Renal pelvis (tissue), 12 donors: ENCODE measurements at places on chromosomes 16 and 17.

DNA sequence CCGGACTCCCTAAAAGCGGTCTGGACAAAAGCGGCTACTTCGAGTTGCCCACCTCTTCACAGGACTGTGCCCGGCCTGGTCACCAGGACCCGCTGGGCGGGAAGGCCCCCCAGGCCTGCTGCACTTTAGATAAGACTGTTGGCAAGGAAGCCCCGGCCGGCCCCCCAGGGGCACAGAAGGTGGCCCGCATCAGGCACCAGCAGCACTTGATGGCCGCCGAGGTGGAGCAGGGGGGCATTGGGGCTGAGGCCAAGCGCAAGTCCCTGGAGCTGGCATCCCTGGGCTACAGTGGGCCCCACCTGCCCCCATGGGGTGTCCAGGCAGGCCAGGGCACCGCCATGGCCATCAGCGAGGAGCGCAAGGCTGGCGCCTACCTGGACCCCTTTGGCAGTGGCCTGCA, 47.5 kb downstream of the BAHCC1 start:
- no peak for DNase-seq

GRCh38 chr16:46973996-46974324, 486 bp upstream of the DNAJA2 start:
- DNase-seq = no peak

DNA sequence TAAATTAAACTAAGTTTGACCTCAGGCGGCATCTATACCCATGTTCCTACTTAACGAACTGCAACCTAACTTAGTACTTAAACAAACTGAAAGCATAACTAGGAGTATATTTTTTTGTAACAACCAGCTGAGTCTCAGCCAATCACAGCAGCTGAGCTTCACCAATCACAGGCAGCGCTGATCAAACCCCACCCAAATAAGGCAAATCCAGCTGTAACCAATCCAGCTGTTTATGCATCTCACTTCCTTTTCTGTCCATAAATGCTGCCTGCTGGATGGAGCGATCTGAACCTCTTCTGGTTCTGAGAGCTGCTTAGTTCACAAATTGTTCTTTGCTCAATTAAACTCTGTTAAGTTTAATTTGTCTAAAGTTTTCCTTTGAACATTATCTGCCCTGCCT, 131.3 kb downstream of the PMP22 start:
- no peak for DNase-seq

DNA sequence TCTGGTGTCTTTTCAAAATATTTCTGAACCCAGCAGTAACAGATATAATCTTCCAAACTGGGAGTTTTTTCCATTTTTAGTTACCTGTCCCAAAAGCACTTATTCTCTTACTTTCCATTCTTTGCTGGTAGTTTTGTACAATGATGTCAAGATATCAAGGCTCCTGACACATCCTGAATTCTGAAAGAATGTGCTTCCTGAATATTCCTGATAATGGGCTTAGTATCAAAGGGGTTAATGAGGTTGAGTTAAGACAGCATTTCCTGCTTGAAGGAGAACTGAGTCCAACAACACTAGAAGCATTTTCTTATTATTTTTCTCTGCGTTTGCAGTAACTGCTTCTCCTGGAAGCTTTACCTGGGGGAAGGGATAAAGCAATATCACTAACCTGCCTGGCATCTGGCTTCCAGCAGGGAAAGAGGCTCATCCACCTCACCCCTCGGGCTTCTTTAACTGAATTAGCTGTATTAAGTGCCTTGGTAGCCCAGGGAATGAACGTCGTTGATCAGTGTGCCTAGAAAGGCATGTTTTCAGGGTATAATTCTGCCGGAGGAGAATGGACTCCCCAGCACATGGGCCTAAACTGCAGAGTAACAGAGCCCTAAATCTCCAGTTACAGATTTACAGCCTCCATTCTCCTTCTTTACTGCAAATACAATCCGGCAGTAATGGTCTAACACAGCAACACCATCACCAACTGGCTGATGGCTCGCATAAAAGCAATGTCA, 134.4 kb downstream of the SNX11 start:
- no peak for DNase-seq

DNA sequence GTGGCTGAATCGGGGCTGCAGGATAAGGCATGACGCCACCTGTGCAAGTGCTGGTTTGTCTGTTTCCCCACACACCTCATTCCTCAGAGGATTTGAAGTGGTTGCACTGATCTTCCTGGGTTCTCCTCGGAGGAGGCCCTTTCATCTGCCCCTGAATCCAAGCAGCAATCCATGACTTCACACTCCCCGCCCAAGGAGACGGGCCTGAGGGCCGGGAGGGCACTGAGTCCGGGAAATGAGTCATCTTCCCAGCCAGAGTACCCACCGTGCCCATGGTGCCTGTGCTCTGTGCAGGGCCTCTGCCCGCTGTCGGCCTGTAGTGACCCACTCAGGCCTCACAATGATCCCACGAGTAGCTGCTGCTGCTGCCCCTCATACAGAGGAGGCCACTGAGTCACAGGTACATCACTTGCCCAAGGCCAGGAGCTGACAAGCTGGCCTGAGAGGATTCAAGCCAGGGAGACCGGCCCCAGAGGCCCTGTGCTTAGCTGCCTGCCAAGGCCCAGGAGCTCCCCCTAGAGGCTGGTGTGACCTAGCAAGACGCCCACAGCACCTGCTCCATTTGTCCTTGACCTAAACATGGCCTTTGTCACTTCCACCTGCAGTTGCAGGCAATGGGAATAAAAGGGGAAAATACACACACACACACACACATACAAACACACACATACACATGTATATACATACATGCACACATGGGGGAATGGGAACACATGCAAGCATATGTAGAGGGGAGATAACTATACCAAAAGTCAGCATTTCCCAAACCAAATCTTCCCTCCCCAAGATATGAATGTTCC, 240.0 kb downstream of the C16orf95 start:
- DNase-seq = no peak

DNA sequence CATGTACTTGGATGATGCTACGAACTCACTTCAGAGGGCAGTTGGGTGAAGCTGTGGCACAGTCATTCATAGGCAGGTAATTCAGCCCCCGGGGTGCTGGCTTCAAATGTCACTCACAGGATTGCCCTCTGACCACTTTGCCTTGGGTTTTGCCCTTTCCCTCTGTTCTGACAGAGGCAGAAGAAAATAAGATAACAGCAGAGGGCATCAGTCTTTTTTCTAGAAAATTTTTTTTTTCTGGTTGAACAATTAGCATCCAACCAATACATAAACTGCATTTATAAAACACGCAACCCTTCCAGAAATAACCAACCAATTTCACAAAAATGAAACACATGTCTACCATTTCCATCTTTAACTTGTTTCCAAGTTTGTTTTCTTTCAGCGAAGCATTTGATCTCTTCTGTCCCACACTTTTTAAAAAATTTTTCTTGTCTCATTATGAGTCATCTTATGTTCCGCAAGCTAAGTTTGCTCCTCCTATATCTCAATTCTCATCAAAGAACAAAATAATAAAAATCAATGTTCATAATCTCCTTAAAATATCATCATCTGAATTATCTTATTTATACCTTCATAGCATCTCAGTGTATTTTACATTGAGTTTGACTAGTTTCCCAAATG, 15.6 kb downstream of the NACA2 start:
- DNase-seq = no peak

GRCh38 chr16:22969567-22969966, 155.6 kb downstream of the HS3ST2 start:
- DNase-seq = no peak

GRCh38 chr17:67836205-67836987, 11.1 kb downstream of the BPTF start:
- DNase-seq = no peak

GRCh38 chr17:31052187-31052889, 42.4 kb upstream of the NF1 start:
- no peak for DNase-seq

- no peak for DNase-seq
Observed at GRCh38 chr16:57679767-57680482, 11.8 kb downstream of the ADGRG3 start.

- DNase-seq = no peak
Observed at GRCh38 chr17:77414811-77415400, 274.1 kb downstream of the SEC14L1 start.

- DNase-seq = peak; percentile 84
Observed at GRCh38 chr17:28745786-28746411, 2.1 kb downstream of the TRAF4 start.

DNA sequence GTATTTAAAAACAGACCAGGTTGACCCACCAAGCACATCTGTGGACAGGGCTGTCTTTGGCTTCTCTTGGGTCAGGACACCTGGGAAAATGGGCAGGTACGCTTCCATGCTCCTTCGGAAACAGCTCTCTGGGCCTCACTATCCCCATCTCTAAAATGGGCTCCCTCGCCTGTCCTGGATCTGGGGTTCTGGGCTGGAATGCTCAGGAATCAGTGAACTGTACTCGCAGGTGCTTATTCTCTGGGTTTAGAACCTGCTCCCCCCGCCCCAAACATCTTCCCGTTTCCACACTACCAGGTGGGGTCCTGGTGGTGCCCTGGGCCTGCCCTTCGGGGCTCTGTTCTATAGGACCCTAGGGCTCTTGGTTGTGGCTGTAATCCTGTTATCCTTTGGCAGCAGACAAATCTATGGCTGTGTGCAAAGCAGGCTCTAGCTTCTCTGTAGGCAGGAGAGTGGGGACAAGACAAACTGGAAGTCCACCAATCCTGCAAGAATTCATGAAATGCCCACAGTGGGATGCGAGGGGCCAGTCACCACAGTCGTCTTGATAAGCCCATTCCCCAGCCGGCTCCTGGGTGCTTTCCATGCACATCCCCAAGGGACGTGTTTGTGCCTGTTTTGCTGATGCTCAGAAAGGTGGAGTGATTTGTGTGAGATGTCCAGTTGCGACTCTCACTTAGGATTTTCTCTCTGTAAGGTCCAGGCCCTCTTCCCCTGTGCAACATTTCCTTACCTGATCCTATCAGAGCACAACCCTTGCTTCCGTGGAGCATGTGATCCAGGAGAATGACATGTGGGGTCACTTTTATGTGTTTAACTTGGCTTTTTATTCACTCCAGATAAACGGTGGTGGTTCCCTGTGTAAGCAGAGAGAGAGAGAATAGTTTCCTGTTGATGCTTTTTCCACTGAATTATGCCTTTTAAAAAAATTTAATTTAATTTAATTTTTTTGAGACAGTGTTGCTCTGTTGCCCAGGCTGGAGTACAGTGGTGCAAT, 37.2 kb downstream of the HAPSTR1 start:
- DNase-seq = no peak

DNA sequence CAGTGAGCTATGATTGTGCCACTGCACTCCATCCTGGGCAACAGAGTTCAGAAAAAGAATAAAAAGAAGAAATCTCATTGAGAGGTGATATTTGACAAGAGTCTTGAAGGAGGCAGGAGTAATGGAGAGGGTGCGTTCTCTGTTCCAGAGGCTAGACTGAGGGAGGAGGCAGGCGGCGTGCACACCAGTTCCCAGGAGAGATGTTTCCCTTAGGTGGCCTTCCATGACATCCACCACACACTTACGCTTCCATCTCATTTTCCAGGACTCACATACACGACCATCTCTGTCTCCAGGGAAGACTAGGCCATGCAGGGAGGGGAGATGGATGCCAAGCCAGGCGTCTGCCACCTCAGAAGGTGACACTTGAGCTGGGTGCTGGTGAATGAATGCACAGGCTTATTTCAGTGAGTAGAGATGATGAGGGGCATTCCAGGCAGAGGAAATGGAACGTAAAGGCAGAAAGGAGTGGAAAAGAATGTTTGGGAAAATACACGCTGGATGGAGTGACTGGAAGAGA, 25.3 kb upstream of the N4BP1 start:
- no peak for DNase-seq

GRCh38 chr16:69324013-69324531, 6.3 kb downstream of the PDF start:
- no peak for DNase-seq

DNA sequence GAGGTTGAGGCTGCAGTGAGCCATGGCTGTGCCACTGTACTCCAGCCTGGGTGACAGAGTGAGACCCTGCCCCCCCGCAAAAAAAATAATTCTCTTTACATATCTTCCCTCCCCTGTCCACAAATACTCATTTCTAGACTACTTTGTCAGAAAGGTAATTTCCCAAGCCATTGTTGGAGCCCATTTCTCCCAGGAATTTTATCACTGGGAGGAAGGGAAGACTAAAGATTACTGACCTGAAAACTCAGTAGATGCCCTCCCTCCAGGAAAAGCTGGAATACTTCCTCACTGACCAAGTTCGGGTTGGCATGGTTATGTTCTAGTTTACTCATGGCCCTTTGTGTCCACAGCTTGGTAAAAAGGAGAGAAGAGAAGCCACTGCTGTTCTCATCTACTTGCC, 4.1 kb downstream of the CALCOCO2 start:
- DNase-seq = no peak

DNA sequence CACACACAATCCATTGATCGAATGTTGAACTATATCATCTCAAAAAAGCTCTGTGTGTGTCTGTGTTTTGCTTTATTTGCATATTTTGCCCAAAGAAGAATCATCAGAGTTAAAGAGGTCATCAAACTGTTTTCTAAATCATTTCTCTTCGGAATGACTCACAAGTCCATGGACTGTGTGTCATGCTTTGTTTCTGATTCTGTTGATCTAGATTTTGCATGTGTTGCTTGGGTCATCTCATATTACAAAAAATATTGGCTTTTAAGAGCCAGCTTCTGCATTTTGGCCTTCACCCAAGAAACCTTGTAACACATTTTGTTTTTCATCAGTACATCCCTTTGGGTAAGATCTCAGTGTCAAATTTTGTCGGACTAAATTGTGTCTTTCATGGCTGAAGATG, 471.2 kb upstream of the HSBP1 start:
- DNase-seq = no peak

- peak; percentile 38 for DNase-seq
Observed at GRCh38 chr16:66705790-66706505, 9.4 kb upstream of the CMTM4 start.

DNA sequence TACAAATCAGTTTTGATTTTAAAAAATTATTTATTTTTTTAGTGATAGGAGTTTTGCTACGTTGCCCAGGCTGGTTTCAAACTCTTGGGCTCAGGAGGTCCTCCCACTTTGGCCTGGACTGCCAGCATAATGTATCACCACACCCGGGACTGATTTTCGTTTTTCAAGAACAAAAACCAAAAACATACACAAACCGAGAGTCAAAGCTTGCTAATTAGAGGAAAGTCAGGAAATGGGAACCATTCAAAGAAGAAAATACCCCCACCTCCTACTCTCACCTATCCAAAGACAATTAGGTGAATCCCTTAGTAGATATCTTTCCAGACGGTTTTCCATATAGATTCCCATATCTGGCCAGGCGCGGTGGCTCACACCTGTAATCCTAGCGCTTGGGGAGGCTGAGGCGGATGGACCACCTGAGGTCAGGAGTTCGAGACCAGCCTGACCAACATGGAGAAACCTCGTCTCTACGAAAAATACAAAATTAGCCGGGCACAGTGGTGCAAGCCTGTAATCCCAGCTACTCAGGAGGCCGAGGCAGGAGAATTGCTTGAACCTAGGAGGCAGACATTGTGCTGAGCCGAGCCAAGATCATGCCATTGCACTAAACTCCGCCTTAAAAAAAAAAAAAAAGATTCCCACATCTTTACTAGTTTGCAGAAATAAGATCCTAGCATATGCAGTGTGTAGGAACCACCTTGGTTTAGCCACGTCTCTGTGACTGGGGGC, 883 bp upstream of the SPN start:
- DNase-seq = no peak

GRCh38 chr16:16016388-16016964, 67.1 kb downstream of the ABCC1 start:
- DNase-seq = no peak

- DNase-seq = no peak
Observed at GRCh38 chr16:72426386-72426785, 254.4 kb upstream of the PMFBP1 start.
